RPMI8226 (cell line): ENCODE measurements at places on chromosomes 12 and 14.
A peak's percentile ranks its signal among the peaks of the same experiment; 100 is the strongest.

DNA sequence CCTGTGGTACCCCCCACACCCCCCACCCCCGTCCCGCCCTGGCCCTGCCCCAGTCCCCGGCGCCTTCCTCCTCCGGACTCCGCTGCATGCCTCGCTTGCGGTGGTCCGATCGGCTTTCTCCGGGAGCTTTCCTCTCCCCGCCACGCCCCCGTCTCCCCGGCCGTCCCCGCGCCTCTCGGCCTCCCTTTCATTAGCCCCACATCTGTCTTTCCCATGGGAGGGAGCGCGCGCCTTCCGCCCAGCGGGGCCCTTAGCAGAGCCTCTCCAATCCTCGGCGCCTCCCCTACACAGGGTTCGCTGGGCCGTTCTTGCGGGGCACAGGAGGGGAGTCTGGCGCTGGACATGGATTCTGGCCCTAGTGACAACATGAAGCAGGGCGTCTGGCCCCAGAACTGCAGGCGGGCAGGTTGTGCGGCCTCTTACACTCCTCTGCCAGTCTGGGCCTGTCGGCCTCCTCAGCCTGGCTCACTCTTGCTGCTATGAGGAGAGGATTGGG, 1.5 kb upstream of the EFS start:
- DNase-seq, result no peak

GRCh38 chr14:22518073-22518472, 71.0 kb downstream of the DAD1 start:
- no peak for DNase-seq

DNA sequence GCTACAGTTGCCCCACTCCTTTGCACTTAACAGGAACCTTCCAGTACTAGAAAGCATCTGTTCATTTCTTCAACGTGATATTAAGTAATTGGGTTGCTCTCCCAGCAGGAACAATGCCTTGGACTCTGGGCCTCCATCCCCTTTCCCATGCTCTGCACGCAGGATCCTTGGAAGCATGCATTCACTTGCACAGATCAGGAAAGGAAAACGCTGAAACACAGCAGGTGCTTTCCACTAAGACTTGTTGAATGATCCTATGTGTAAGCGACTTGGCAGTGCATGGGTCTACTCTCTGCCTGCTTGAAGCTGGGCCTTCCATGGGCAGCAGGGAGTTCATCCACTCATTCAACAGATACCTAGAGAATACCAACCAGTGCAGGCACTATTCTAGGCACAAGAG, 2.3 kb downstream of the LTBP2 start:
- DNase-seq, result no peak

DNA sequence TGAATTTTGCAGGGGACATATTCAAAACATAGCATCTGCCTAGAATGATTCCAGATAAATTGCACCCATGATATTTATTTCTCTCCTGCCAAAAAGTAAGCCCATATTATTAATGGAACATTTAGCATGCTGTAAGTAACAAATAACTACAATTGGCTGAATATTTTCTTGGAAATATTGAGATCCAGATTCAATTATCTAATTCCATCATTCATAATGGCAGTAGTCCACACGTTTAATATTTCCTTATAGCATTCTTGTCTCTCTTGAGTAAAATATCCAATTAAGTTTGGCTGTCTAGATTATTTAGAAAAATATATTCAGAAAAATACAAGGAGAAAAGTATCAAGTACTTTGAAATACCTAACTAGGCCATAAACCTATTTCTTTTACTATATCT, 157.5 kb downstream of the FLRT2 start:
- no peak for DNase-seq

DNA sequence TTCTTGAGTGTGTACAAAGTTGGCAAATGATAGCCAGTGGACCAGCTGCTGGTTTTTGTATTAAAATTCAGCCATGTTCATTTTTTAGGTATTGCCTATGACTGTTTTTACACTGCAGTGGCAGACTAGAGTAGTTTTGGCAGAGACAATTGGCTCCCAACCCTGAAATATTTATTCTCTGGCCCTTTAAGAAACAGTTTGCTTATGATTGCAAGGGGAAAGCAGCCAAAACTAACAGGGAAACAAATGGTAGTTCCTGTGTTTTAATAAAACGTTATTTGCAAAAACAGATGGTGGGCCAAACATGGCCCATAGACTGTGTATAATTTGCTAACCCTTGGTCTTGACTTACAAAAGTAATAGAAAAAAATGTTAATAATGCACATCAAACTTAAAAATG, 110.2 kb downstream of the ALX1 start:
- DNase-seq, result no peak

DNA sequence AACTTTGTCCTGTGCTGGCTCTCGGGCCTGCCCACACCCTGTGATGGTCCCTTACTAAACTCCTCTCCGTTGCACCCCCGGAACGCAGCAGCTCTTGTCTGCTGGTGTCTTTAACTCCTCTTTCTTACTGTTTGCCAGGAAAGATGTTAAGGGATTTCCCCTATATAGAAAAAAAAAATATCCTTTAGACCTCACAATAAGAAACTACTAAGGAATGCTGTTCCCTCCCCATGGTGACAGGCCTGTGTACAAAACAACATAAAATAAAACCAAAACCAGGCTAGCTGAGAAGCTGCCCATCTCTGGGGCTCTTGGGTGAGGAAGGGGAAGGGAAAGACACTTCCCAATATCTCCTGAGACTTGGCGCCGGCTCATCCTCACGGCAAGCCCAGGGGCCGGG, 95.4 kb downstream of the CHGA start:
- no peak for DNase-seq

DNA sequence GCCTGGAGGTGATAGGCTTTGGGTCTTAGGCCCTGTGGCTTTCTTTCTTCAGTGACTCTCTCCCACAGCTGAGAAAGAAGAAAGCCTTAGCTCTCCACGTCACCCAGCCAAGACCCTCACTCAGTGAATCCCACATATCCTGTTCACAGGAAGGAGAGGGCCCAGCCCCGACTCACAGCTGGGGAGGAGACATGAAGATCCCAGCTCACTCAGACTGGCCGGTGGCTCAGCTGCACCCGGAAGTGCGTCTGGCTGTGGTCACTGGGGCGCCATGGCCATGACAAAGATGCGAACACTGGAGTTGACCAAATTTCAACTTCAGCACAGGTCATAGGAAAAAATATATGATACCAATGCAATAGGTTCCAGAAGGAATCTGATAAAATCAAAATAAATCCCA, 14.2 kb downstream of the DLK1 start:
- DNase-seq, result no peak

DNA sequence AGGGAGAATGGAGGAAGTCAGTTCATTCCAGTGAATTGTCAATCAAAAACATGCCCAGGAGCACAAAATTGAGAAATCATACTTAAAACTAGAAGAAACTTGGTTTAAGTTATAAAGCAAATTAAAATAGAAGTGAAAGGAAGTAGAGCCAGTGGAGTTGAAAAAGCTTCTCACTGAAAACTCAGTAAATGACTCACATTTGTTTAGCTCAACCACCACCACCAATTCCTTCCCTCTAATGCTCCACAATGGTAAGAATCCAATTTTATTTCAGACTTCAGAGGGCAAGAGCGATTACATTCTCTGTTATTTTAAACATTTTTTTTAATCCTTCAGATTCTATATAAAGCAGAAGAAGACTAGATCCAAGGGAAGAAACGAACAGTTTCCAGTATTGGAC, 19.4 kb downstream of the UTP20 start:
- no peak for DNase-seq

DNA sequence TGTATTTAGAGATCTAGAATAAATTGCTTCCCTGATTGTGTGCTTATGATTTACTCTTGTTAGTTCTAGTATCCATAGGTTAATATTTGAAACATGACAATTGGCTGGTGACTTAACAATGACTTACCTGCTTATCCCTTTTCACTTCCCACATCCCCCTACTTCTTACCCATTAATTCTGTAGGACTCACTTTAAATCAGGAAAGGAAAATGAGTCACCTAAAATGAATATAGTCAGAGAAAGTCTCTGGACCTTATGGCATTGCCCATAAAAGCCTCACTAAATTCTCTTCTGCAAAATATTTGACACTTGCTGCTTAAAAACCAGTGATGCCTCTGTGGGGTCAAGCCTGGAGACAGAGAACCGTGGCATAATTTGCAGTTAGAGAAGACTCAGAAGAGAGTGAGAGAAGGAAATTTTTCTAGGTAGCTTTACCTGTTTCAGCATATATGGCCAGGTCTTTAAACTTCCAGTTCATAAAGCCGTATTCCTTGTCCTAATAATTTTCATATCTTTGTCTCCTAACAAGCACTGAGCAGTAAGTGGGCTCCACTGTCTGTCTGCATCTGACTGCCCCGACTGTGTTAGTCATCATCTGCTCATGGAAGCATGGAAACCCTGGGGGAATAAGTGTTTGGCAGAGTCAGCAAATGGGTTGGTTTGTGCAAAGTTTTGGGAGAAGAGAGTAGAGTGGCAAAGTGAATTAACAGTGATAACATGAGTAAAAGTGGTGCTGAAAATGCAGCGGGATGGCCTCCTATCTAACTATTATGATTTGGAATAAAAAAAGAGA, 294.4 kb downstream of the AKAP6 start:
- DNase-seq, result no peak

DNA sequence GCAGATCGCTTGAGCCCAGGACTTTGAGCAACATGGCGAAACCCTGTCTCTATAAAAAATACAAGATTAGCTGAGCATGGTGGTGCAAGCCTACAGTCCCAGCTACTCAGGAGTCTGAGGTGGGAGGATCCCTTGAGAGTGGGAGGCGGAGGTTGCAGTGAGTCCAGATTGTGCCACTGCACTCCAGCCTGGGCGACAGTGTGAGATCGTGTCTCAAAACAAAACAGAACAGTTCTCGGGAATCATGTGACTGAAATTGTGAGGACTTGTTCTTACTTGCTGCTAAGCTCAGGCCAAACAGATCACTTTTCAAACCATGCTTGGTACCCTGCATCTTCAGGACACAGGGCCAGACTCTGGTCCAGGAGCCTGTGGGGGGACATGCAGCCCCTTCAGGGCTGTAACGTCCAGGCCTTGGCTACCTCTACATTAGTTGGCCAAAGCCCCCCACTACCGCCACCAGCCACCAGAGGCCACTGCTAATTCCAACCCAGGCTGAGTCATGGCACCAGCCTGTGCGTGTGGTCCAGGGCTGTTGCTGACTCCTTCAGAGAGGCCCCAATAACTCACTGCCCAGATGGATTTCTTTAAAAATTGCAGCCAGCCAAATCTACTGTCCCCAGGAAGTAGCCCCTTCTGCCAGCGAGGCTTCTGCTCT, 33.4 kb upstream of the SYNDIG1L start:
- peak; percentile 47 for DNase-seq
